ENCODE measurements at places on chromosomes 11 and 22. TPM values are rescaled to one million over a fixed set of nuclear protein-coding genes. Genes with fewer than 3 reads are reported as not detected.

GLYAT gene
- not detected for total RNA-seq

GRCh38 chr22:45187891-45188290 lies 24.2 kb downstream of the NUP50 start:
- H3K4me3 ChIP-seq: no peak overlapping the region
- no peak for DNase-seq
- H3K4me1 ChIP-seq: peaks cover 9% of the 10 kb centered on the region

ANGPTL5 gene
- total RNA-seq: not detected

PKP3 gene
- not detected for total RNA-seq

GRCh38 chr11:119952441-119952840 lies 185.5 kb downstream of the TRIM29 start:
- no peaks in the 10 kb centered on the region for H3K4me1 ChIP-seq
- H3K36me3 ChIP-seq: no peaks in the 10 kb centered on the region
- no peak overlapping the region for H3K4me3 ChIP-seq
- no peak for DNase-seq
- H3K27ac ChIP-seq: no peak overlapping the region

PRR33 gene
- 0.05 TPM for total RNA-seq

DNA sequence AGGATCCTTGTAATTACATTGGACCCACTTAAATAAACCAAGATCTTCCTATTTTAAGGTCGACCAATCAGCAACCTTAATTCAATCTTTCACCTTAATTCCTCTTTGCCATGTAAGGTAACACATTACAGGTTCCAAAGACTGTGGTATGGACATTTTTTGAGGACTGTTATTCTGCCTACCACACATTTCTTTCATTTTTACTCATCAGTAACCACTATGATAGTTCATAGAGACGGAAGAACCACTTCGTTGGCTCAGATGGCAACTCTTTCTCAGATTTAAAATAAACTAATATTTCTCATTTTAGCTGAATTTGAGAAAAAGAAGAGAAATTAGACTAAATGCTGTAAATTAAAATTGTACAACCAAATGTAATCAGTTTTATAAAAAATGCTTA lies 96.3 kb downstream of the PAX6 start:
- H3K27me3 ChIP-seq: no peaks in the 10 kb centered on the region
- no peak overlapping the region for H3K27ac ChIP-seq
- no peaks in the 10 kb centered on the region for H3K36me3 ChIP-seq
- DNase-seq: no peak
- no peak overlapping the region for H3K4me3 ChIP-seq
- H3K4me1 ChIP-seq: peaks cover 5% of the 10 kb centered on the region

GRCh38 chr11:112121981-112122615 lies 35.4 kb downstream of the SDHD start:
- no peak for DNase-seq
- no peaks in the 10 kb centered on the region for H3K36me3 ChIP-seq
- no peak overlapping the region for H3K27ac ChIP-seq
- peaks cover 4% of the 10 kb centered on the region for H3K27me3 ChIP-seq
- peaks cover 13% of the 10 kb centered on the region for H3K4me1 ChIP-seq

TRIM48 gene
- total RNA-seq: not detected

CASP5 gene
- not detected for total RNA-seq

DNA sequence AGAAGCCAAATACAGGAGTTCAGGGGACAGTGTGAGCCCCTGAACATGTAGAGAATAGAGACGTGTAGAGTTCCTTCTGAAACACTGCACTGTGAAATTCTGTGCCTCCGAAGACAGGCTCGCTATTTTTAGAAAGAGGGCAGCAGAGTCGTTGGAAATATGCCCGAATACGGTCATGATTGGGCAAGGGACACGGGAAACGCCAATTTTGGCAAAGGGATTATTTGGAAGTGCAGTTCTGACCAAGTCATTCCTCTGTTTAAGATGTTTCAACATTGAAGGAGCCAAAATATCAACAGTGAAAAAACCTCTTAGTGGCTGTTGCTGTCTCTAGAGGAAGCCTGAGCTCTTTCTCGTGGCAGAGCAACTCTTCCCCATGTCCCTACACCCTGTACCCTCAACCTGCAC lies 9.5 kb upstream of the CBX6 start:
- no peak overlapping the region for H3K27ac ChIP-seq
- H3K4me1 ChIP-seq: peaks cover 13% of the 10 kb centered on the region
- H3K4me3 ChIP-seq: no peak overlapping the region

DNA sequence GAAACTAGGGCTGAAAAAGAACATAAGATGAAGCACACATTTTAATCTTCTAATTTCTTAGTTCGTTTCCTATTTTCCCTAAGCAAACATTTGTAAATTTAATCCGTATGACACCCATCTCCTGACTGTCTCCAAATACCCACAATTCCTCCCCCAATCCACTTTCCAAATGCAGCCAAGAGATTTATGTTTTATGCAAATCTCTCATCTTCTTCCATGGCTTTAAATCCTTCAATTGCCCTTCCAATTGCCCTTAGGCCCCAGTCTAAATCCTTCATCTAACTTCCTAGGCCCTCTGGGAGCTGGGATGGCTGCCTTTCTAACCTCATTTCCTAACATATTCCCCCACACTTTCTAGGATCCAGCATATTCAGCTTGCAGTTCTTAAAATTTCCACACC lies 18.0 kb upstream of the POU2AF1 start:
- H3K4me3 ChIP-seq: no peak overlapping the region
- H3K27me3 ChIP-seq: no peaks in the 10 kb centered on the region
- no peaks in the 10 kb centered on the region for H3K36me3 ChIP-seq
- DNase-seq: no peak
- no peak overlapping the region for H3K27ac ChIP-seq

DNA sequence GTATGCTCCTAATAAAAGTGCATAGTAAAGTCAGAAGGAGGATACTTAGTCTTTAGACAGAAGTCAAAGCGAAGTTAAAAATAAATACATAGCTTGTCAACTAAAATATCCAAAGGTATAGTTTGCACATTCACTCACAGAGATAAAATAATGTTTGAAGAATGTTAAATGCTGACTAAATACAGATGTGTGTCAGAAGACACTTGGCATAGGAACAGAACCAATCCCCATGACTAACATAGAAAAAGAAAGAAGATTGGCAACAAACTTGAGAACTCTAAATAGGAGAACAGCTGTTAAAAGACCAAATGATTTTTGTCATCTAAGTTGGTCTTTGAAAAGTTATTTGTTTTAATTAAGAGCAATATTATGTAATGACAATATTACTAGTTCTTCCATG lies 1172.1 kb upstream of the RAG2 start:
- H3K36me3 ChIP-seq: no peaks in the 10 kb centered on the region
- H3K4me1 ChIP-seq: no peaks in the 10 kb centered on the region
- H3K4me3 ChIP-seq: no peak overlapping the region
- H3K27me3 ChIP-seq: no peaks in the 10 kb centered on the region
- DNase-seq: no peak
- H3K27ac ChIP-seq: no peak overlapping the region

DNA sequence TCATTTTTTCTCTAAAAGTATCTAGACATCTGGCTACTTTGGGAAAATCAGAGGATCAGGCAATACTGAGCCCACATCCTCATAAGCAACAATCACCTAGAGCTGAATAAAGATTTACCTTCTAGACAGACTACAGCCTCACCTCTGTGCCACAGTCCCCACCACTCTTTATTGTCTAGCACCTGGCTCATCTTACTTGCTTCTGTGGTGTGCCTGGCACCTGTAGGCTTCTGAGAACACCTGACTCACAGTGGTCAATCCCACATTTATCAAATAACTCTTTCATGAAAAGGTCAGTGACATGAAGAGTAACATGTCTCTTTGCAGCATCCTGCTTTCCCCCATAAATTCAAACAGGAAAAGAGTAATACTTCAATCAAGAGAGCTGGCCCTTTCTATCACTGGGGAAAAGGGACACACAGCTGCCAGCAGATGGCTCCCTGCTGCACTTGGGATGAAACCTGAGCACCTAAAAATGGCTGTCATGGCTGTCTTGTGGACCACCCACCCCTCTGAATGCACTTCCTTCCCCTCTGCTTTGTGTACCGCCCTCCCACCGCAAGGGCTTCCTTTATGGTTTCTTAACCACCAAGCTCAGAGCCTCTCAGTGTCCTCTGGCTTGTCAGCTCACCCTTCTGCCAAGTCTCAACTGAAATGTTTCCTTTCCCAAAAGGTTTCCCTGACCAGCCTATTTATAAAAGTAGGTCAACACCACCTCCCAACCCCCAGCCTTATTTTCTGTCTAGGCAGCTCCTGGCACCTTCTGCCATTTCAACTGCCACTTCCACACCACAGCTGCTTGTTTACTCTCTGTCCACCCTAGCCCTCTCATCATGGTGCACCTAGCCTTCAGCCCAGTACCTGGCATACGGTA lies 9.3 kb downstream of the TFIP11 start:
- peak; percentile 69 for DNase-seq
- H3K4me1 ChIP-seq: peaks cover 24% of the 10 kb centered on the region
- peaks cover 71% of the 10 kb centered on the region for H3K36me3 ChIP-seq
- H3K4me3 ChIP-seq: no peak overlapping the region

- no peaks in the 10 kb centered on the region for H3K4me1 ChIP-seq
- H3K27ac ChIP-seq: no peak overlapping the region
- no peak for DNase-seq
Measured at GRCh38 chr11:43992834-43993637, 50.6 kb downstream of the C11orf96 start.

DNA sequence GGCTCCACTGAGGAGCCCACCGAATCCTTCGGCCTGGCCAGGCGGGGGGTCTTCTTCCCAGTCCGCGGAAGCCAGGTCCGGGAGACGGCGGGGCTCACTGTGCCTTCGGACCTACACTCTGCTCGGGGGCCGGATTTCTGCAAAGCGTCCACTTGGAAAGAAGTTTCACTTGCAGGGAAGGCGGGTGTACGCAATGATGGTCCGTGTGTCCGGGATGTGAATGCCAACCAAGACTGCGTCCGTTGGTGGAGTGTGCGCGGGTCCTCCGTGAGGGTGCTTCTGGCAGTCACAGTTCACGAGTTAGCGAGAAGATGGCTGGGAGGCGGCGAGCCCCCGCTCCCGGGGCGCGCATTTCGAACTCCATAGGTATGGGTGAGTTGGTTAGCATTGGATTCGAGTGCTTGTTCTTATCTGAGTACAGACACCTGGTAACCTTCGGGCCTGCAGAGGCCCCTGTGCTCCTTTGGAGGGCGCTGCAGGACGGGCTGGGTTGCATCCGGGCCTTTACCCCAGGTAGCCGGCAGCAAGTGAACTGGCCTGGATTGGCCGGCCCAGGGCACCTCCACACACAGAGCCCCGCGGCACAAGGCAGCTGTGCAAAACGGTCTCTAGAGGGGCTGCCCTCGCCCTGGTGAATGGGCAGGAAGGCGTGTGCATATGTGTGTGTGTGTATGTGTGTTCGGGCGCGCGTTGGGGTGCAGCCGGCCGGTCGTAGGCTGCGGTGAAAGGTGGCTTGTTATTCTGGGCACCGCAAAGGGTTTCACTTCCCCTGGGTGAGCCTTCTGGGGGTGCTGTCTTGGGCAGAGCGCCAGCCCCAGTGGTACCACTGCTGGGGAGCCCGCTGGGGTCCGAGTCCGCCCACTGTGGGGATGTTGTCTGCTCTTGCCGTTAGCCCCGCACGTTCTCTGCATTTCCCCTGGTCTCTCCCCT lies 13.3 kb upstream of the CYP2R1 start:
- H3K36me3 ChIP-seq: no peaks in the 10 kb centered on the region
- peak overlapping the region; percentile 80 for H3K27ac ChIP-seq
- peak; percentile 75 for DNase-seq

GRCh38 chr11:10492084-10492483 lies 37.0 kb downstream of the AMPD3 start:
- peaks cover 9% of the 10 kb centered on the region for H3K4me1 ChIP-seq
- no peaks in the 10 kb centered on the region for H3K27me3 ChIP-seq
- no peak for DNase-seq
- H3K4me3 ChIP-seq: no peak overlapping the region
- H3K36me3 ChIP-seq: peaks cover 60% of the 10 kb centered on the region

SOX6 gene
- 0.34 TPM for total RNA-seq

- peaks cover 2% of the 10 kb centered on the region for H3K27me3 ChIP-seq
- peaks cover 15% of the 10 kb centered on the region for H3K4me1 ChIP-seq
- H3K36me3 ChIP-seq: no peaks in the 10 kb centered on the region
Measured at GRCh38 chr22:42528591-42529307, 9.2 kb upstream of the RRP7A start.

GRCh38 chr11:113350336-113351067 lies 36.1 kb downstream of the TTC12 start:
- no peak overlapping the region for H3K27ac ChIP-seq
- no peaks in the 10 kb centered on the region for H3K4me1 ChIP-seq
- no peak for DNase-seq
- H3K4me3 ChIP-seq: no peak overlapping the region
- H3K27me3 ChIP-seq: no peaks in the 10 kb centered on the region

DDX17 gene
- total RNA-seq: 391 TPM

- no peak overlapping the region for H3K4me3 ChIP-seq
- no peak for DNase-seq
- H3K36me3 ChIP-seq: no peaks in the 10 kb centered on the region
Measured at GRCh38 chr22:23419171-23419570, 160.9 kb downstream of the IGLL1 start.

- no peak overlapping the region for H3K4me3 ChIP-seq
- H3K27me3 ChIP-seq: no peaks in the 10 kb centered on the region
- peaks cover 13% of the 10 kb centered on the region for H3K36me3 ChIP-seq
- peak; percentile 51 for DNase-seq
- peaks cover 28% of the 10 kb centered on the region for H3K4me1 ChIP-seq
Measured at GRCh38 chr22:40525250-40525884, 111.2 kb downstream of the MRTFA start.

DNA sequence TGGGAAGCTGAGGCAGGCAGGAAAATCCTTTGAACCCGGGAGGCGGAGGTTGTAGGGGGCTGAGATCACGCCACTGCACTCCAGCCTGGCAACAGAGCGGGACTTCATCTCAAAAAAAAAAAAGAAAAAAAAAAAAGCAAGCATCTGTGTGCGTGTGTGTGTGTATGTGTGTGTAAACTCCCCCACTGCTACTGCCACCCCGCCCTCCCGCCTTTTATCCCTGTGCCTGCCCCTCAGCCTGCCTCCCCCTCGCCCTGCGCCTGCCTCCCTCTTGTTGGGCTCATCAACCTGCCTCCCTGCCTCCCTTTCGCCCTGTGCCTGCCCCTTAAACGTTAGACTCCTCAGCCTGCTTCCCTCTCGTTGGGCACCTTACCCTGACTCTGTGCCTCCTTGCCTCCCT lies 18.0 kb downstream of the TMEM258 start:
- H3K4me3 ChIP-seq: no peak overlapping the region
- no peak for DNase-seq
- no peaks in the 10 kb centered on the region for H3K36me3 ChIP-seq
- no peaks in the 10 kb centered on the region for H3K27me3 ChIP-seq

OR52A1 gene
- total RNA-seq: not detected

CYTH4 gene
- 45.9 TPM for total RNA-seq

All from activated T-helper 2 cell treated with anti-CD3 and anti-CD28 coated beads, Interferon-gamma antibody, Interleukin-2, Interleukin-4, amounts not matched to agents 10 μg/mL and 5 μg/mL and 100 μg/mL, durations not matched to agents 14 hours and 24 hours and 36 hours (primary cell).